Lung (tissue), 17 donors: ENCODE measurements at places on chromosomes 1 and 21.
A peak's percentile ranks its signal among the peaks of the same experiment; 100 is the strongest.

DNA sequence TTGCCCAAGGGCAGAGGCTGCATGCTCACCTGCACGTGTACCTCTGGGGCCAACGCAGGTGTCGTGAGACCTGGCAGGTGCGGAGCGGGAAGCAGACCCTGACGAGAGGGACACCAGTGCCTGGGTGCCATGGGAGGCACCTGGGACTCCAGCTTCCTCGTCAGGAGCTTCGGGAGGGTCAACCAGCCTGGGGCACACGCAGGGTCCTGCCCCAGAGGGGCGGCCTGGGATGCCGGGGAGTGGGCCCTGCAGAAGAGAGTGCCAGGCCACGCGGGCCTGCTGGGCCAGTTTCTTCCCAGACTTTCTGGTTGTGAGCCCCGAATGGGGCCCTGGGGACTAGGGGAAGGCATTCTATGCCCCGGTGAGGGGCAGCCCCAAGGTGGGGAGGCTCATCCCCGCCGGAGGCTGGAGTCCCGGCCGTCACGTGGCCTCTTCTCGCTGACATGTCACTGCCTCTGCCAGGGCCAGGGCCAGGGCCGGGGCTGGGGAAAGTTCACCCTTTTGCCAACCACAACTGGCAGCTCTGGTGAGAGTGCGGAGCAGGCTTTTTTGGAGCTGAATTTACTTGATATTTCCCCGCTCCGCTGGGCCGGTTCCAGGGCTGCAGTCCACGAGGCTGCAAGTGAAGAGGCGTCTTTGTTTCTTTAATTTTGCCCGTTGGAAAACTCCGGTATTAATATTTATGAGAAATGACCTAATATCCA, 38.5 kb upstream of the ACTRT2 start:
- DNase-seq = peak; percentile 9

DNA sequence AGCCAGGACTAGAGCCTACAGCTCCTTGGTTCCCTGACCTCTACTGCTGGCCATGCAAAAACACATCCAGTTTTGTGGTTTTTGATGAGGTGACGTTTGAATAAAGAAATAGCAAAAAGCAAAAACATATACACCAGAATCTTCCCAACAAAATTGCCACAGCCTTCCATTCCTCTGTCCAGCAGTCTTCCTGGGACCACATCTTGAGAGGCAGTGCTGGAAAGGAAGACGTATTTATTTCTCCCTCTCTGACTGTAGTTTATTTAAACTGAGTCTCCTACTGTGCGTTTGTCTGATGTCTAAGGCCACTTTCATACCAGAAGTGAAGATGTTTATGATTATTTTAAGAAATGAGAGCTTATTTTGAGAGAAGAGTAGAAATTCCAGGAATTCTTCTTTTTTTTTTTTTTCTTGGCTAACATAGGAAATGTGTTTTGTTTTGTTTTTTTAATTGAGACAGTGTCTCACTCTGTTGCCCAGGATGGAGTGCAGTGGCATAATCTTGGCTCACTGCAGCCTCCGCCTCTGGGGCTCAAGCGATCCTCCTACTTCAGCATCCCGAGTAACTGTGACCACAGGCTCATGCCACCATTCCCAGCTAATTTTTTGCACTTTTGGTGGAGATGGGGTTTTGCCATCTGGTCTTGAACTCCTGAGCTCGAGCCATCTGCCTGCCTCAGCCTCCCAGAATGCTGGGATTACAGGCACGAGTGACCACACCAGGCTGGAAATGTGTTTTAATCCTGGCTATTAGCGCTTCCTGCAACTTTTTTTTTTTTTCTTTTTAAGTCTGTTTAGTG, 118.5 kb downstream of the ITSN1 start:
- peak; percentile 22 for DNase-seq

- DNase-seq = no peak
Observed at GRCh38 chr1:113782406-113782805, 23.1 kb upstream of the PHTF1 start.

- DNase-seq = peak; percentile 46
Observed at GRCh38 chr1:175373786-175374623, 181.4 kb upstream of the KIAA0040 start.

DNA sequence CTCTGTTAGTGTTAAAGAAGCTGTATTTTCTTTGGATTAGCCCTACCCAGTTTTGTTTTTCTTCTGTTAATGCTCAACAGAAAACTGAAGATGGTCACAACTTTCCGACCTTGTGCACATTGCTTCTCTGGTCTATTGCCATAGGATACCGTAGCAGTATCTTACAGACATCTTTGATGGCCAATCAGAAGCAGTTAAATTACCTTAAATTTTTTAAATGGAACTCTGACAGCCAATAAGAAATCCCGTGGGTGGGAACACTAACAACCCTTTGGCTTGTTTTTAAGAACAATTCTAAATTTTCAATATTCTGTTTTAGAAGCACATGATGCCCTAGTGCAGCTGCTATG, 17.2 kb downstream of the NFYC start:
- DNase-seq = no peak

DNA sequence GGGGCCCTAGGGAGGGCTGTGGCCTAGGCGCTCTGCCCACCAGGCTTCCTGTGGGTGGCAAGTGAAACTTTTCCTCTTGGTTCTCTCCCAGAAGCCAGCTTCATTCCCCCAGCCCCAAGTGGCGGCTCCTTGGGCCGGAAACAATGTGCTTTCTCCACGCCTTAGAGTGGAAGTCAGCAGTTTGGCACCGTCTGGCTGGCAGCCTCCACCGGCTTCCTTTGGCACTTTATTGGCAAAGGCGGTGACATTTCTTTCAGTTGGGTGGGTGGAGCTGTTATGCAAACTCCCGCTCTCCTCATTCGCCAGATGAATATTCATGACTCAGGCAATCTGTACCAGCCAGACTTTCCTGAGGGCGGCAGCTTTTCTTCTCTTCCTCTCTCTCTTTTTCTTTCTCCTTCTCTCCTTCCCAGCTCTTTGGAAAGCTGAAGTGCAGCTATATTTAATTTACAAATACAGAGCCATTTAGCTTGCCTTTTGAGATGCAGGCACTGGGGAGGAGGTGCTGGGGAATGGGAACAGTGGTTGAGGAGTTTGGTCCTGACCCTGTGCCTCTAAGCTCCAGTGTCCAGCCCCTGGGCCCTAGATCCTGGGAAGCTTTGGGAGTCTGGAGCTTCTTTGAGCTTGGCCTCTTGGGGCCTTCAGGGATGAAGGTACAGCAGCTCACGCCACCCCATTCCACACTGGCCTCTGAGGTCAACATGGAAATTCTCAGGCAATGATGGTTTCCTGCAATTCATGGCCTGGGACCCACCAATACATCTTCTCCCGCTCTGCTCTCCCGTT, 67.8 kb upstream of the POU3F1 start:
- peak; percentile 29 for DNase-seq

- DNase-seq = no peak
Observed at GRCh38 chr1:175317309-175317708, 124.7 kb upstream of the KIAA0040 start.

- DNase-seq = no peak
Observed at GRCh38 chr1:24860841-24861240, 69.2 kb downstream of the RUNX3 start.

- no peak for DNase-seq
Observed at GRCh38 chr1:39711966-39712340, 20.7 kb upstream of the HPCAL4 start.

GRCh38 chr1:234605983-234606783, 3.8 kb downstream of the IRF2BP2 start:
- peak; percentile 44 for DNase-seq

DNA sequence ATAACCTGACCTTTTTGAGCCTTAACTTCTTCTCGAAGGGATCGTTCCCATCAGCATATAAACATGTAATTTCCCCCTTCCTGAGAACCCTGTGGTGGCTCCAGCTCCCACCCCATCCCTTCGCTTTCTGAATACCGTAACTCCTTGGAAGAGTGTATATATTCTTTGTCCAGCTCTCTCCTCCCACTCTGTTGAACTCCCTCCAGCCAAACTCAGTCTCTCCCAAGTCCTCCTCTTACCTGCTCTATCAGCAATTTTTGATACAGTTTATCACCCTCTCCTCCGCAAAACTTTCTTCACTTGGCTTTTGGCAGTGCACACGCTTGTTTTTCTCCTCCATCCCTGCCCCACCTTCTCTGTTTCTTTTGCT, 109.9 kb upstream of the SLC25A33 start:
- no peak for DNase-seq

DNA sequence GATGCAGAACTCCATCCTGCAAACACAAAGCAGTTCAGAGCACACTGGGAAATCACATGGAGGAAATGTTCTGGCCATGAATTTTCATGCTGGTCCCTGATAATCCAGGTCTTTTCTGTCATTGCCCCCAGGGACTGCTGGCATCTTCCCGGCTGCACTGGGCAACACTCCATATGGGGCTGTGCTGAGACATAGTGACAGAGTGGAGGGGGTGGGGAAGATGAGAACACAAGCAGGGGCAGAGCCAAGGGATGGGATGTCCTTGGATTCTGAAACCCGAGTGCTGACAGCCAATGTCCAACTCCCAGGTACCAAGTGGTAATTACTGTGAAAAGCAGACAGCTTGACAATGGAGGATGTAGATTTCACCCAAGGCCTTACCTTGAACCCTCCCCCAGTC, 185.7 kb downstream of the HIVEP3 start:
- DNase-seq = no peak

DNA sequence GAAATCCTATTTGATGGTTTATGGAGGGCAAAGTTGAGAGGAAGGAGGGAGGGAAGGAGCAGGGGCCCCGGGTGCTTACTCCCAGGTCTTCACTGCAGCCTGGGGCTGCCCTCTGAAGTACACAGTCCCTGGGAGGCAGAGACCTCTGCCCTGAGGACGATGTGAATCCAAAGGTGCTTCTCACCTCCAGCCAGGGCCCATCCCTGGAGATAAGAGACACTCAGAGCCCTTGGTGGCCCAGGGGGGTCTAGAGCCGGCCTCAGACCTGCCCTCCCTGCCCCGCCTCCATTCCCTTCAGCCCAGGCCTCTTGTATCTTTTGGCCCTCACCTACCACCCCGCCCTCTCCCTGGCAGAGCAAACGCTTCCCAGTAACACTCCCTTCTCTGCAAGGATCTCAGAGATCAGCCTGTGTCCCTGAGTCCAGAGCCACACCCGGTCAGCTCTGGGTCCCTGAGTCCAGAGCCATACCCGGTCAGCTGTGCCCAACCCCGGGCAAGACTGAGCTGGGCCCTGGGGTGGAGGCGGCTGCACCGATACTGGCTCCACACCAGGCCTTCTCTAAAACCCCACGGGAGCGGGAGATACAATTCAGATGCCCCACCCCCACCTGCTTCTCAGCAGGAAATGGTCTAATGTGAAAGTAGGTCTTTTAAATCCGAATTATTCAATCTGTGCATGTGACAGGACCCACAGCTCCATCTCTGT, 3.6 kb upstream of the GNB1 start:
- DNase-seq = no peak

DNA sequence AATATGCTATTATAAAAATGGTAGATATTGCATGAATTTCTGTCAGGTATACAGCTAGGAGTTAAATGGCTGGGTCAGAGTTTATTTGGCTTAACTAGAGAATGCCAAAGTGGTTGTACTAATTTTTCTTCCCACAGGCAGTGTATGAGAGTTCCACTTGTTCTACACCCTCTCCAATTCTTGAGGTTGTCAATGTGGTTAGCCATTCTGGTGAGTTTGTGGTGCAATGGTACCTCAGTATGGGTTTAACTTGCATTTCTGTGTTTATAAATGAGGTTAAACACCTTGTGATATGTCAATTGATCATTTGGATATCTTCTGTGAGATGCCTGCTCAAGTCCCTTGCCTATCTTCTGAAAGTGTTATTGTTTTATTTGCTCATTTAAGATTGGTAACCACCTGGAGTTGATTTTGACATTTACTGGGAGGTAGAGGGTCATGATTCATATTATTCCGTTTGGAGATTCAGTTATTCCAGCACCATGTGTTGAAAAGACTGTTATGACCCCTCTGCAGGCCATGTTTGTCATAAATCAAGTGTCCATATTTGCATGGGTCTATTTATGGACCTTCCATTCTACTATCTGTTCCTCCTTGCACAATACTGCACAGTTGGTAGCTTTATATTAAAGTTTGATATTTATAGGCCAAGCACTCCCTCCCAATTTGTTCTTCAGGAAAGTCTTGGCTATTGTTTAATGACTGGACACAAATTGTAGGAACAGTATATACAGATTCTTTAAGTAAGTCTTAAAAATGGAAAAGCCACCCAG, 5.8 kb downstream of the FALEC start:
- no peak for DNase-seq

- DNase-seq = no peak
Observed at GRCh38 chr1:244252211-244252610, 199.5 kb downstream of the ADSS2 start.

GRCh38 chr1:175537571-175537970, 205.8 kb downstream of the TNR start:
- no peak for DNase-seq

DNA sequence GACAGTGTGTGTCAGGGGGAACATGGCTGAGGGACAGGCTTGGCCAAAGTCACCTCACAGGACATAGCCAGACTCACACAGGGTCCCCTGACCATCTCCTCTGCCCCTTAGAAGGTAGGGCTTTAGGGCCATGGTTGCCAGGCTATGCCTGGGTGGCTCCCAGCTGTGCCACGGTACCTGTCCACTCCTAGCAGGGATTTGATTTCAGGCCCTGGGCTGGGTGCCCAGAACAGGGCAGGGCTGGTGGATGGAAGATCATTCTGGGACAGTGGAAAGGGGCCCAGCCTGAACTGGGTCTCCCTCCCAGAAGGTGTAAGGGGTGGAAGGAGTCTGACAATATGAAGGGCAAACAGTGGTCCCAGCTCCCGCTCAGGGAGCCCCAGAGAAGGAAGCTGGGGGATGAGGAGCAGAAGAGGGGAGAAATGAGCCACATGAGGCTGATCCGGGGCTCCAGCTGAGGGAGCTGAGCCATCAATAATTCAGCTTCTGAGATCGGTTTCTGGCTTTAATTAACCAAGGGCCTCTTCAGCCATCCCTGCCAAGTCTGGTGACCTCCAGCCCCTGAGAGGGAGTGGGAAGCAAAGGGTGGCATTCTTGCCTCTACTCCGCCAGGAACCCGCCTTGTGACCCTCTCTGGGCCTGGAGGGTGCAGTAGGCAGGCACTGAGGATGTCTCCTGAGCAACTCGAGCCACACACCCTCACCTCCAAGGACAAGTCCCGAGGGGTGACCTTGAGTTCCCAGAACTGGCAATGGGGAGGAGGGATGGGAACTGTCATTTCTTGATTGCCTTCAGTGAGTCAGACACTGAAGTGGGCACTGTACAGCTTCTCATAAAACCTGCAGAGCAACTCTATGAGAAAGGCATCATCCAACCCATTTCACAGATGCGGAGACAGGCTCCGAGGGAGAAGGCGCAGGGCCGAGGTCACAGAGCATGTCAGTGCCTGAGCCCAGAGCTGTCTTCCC, 2.1 kb downstream of the CD164L2 start:
- no peak for DNase-seq

- DNase-seq = no peak
Observed at GRCh38 chr1:32122151-32122550, 14.3 kb downstream of the KPNA6 start.
